NCI-H446 (cell line): ENCODE measurements at places on chromosomes 12 and 14.

DNA sequence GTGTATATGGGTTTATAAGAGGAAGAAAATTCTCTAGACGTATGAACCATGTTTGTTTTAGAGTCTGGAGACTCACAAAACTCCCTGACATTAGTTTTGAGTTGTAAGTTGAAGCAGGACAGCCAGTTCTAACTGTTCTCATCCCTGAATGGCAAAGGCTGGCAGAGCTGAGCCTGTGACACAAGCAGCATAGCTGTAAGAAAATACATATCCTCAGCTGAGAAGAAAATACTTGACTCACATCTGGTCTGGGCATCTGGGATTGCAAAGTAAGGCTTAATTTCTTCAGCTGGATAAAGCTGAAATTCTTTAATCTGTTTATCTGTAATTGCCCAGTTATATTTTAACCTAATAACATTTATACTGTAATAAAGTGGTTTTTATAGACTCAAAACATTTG, 156.3 kb downstream of the PELI2 start:
- DNase-seq = no peak

GRCh38 chr14:94542111-94542810, 19.0 kb upstream of the SERPINA4 start:
- DNase-seq = no peak

- DNase-seq = no peak
Measured at GRCh38 chr14:61547186-61548069, 147.9 kb upstream of the HIF1A start.

DNA sequence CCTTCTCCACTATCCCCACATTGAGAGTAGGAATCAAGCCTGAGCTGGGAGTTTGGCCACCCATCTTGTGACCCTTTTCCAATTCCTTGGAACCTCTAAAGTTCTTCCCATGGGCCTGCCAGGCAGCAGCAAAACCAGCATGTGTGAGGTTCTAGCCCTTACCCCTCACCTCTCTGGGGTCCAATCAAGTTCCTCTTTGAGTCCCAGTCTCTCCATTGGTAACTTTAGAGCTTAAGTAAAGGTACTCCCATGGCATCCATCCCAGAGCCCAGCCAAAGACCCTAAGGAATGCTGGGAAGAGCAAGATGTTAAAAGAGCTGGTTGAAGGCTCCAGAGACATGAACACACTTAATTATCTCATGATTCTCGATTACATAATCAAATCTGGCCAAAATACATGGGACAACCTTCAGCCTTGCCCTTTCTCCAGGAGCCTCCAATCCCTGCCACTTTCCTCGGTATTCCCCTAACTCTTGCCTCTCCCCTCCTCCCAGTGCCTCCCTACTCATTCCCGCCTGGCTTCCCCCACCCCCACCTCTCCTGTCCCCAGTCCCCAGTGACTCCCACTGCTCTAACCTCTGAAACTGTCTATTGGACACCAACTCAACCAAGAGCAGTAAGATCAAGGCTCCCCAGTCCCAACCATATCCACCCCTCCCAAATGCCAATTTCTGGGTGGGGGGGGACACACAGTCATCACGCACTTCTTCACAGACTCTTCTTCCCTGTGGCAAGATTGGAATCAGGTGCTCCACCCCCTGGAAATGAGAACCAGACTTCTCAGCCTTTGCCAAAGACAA, 4.8 kb upstream of the TNS2 start:
- DNase-seq = no peak

DNA sequence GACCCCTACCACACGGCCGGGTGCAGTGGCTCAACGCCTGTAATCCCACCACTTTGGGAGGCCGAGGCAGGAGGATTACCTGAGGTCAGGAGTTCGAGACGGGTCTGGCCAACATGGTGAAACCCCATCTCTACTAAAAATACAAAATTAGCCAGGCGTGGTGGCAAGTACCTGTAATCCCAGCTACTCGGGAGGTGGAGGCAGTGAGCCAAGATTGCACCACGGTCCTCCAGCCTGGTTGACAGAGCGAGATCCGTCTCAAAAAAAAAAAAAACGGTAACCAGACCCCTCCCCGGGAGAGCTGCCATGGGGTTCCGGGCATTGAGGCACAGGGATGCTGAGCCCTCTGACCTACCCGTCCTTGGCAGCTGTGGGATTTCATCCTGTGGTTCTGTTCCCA, 21.8 kb downstream of the BCL7A start:
- no peak for DNase-seq

DNA sequence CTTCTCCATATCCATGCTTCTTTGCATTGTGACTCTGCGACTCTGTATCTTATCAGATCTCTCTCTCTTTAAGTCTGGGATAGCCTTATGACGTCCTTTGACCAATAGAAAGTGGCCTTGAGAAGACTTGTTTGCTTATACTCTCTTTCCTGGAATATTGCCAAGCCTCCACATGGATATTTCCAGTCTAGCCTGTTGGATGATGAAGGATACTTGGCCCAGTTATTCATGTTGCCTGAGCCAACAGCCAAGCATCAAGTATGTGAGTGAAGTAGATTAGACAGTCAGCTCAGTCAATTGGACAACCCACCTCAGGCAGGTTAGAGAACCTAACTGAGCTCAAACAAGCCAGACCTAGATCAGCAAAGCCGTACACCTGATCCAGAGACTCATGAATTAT, 864.2 kb upstream of the MGAT4C start:
- DNase-seq = peak; percentile 84

GRCh38 chr14:61041704-61042103, 60.7 kb downstream of the SLC38A6 start:
- DNase-seq = no peak

DNA sequence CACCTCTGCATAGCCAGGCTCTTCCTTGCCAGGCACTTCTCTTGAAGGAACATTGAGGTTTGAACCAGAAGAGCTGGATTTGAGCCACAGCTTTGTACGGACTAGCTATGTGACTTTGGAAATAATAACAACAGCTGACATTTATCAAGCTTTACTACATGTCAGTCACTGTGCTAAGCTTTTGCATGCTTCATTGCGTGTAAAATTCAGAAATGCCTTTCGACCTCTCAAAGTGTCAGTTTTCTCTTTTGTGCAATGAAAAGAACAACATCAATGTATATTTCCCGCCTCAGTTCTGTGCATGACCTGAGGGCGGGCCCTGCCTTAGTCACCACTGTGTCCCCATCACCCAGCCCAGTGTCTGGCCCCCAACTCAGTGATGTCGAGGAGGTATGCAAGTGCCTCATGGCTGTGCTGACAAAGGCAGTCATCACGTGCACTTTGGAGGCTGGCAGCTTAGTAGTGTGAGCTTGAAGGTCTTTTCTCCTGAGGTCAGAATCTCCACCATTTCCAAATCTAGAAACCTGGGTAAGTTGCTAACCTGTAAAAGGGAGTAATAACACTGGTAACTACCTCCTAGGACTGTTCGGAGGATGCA, 17.9 kb upstream of the AQP2 start:
- no peak for DNase-seq

GRCh38 chr12:11780521-11781101, 131.1 kb downstream of the ETV6 start:
- DNase-seq = no peak

- peak; percentile 56 for DNase-seq
Measured at GRCh38 chr12:103751600-103751999, 89.4 kb downstream of the NT5DC3 start.

- DNase-seq = no peak
Measured at GRCh38 chr12:57694459-57695019, 607 bp downstream of the OS9 start.

GRCh38 chr12:3145033-3145432, 67.9 kb downstream of the TSPAN9 start:
- DNase-seq = no peak

GRCh38 chr12:33813536-33813935, 208.8 kb upstream of the ALG10 start:
- DNase-seq = no peak

DNA sequence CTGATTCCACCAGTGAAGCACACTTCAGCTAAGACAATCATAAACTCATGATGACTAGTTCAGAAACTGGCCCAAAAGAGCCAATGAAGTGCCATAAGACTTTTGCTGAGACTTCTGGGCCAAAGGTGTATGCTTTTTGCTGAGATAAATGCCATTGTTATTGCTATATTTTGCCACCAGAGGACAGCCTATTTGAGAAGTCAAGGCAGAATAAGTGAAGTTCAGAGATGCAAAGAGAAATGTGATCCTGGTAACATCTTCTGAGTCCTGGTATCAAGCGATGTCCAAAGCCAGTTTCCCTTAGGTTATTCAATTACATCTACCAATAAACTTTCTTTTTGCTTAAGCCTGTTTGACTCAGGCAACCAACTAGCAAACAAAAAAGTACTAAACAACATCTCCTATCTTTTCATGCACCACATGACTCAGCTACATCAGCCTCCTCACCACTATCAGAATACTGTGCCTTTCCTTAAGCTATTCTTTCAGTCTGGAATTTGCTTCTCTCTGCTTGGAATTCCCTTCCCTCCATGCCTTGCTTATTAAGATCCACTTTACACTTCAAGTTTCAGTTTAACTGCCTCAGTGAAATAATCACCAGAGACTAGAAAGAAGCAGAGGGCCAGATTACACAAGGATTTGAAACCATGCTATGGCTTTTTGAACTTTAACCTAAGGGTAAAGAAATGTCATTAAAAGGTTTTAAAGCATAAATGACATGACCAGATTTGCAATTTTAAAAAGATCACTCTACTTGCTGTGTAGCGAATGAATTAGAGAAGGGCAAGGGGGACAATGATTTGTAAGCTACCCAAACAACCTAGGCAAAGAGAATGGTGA, 14.0 kb downstream of the CRY1 start:
- DNase-seq = no peak
